NCI-H1436 (cell line): ENCODE measurements at places on chromosomes 1 and 21.

- no peak for DNase-seq
Observed at GRCh38 chr1:45824607-45825006, 21.2 kb downstream of the MAST2 start.

- DNase-seq: no peak
Observed at GRCh38 chr1:211637066-211637465, 38.4 kb downstream of the NEK2 start.

DNA sequence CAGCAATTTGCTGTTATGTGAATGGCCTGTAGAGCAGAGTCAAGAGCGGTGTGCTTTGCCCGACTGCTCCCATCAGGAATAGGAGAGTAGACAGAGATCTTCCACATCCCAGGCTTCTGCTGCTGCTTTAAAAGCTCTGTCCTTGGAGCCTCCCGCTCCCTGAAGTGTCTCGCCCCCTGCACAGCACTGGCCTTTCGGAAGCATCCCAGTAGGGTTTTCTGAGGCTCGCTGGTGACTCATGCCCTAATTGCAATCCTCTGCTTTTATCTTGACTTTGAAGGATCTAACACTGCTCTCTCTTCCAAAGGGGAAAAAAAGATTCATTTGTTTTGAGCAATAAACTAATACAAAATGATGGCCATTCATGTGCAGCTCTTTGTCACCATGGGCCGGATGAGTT, 13.3 kb upstream of the CD101 start:
- DNase-seq: no peak

DNA sequence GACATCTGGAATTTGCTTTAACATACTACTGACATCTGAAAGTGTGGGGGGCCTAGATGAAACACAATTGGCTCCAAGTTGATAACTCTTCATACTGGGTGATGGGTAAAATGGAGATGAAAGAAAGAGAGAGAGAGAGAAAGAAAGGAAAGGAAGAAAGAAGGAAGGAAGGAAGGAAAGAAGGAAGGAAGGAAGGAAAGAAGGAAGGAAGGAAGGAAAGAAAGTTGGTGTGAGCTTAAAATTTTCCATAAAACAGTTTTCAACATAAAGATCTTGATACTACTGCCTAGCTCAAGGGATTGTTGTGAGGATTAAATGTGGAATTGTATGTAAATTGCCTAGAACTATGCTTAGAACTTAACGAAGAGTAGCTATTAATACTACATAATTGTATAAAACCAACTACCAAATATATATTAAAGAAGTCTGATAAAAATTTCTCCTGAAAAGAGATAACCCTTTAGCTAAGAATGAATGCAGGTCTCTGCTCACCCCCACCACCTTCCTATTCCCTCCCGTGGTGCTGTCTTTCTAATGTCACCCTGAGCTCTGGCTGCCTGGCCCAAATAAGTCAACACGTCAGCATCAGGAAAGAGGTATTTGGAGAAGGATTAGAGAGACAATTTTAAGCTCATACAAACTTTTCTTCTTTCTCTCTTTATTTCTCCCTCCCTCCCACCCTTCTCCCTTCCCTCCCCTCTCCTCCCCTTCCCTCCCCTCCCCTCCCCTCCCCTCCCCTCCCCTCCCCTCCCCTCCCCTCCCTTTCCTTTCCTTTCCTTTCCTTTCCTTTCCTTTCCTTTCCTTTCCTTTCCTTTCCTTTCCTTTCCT, 89.3 kb upstream of the SGIP1 start:
- no peak for DNase-seq

- DNase-seq: no peak
Observed at GRCh38 chr1:229437443-229437842, 3.5 kb upstream of the ACTA1 start.

DNA sequence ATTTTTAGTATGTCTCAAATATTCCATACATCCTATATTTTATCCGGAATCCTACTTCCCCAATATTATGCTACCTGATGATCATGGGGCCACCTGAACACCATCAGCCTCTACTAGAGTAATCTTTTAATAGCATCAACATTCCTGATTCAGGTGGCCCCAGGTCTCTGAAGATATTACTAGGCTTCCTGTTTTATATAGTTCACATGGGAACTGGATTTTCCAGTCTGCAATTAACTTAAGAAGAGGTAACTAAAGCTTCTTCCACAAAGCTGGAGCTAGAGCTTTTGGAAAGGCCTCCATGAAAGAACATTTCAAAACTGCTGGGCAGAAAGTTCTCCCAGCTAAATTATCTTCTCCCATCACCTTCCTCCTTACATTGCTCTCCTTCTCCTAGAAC, 72.3 kb upstream of the ADAM30 start:
- no peak for DNase-seq

- no peak for DNase-seq
Observed at GRCh38 chr21:15795533-15795932, 65.8 kb downstream of the USP25 start.

DNA sequence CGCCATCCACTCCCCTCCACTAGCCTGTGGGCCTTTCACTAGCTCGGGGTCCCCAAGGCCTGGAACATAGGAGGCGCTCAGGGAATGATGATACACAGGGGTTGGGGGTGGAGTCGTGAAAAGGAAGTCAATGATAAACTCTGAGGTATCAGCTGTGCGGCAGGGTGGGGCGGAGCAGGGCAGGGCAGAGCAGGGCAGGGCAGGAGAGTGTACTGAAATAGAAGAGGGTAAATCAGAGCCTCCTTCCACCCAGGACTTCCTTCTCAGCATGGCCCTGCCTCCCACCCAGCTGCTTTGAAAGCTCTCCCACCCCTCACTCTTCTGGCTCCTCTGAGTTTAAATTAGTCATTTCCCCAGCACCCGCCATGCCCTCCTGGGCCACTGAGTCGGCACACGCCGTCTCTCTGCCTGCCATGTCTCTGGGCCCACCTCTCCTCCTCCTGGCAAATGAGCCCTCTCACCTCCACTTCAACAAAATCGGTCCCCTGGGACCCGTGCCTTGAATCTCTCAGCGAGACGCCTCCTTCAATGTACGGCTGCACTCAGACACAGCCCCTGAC, 16.9 kb downstream of the CAPZB start:
- DNase-seq: peak; percentile 84

DNA sequence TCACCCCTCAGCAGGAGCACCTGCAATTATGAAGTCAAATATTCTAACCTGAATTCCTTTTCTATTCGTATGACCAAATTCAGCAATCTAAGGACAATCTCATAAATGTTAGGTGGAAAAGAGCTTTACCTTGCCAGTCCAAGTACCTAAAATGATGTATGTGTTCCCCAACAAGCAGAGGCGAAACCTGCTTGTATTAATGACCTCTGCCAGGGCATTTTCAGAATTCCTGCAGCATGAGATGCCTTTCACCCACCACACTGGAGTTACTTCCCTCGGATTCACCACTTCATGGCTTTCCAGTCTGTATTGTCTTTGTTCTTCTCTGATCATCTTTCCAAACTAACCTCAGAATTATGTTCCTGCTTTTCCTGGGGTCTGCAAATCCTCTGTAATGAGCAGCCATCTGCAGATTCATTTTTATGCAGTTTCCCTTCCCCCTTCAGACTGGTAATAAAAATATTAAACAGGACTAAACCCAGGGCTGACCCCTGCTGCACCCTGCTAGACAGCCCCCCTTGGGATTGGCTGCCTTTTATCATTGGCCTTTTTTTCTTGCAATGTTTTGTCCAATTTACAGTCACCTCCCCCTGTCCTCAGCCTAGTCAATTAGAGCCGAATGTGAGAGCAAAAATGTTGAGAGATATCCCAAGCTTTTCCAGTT, 26.6 kb upstream of the CASQ2 start:
- DNase-seq: no peak

- peak; percentile 61 for DNase-seq
Observed at GRCh38 chr1:99481391-99481996, 164.4 kb upstream of the PALMD start.

DNA sequence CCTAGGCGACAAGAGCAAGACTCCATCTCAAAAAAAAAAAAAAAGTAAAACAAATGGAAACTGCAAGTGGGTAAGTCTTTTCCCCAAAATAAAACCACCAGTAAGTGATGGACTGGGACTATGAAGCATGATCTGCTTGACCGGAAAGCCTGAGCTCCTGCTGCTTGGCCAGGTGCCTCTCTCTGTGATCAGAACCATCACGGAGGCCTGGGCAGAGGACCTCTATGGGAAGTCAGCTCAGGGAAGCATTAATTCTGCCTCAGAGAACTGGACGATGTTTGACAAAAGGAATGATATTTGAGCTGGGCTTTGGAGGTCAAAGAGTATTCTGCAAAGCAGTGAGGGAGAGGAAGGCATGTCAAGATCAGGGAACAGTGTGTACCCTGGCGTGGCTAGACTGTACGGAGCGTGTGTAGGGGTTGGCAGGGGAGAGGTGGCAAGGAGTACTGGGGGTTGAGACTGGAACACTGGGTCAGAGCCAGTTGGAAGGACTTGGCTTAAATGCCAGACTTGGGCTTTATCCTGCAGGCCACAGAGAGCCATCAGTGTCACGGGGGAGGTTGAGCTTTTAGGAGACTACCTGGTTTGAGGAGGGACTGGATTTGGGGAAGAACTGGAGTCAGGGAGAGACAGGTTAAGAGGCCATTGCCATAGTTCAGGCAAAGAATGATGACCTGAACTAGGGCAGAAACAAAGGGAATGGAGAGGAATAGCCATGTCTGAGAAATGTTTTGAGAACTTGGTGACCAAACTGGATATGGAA, 16.4 kb downstream of the ATP1A2 start:
- no peak for DNase-seq

DNA sequence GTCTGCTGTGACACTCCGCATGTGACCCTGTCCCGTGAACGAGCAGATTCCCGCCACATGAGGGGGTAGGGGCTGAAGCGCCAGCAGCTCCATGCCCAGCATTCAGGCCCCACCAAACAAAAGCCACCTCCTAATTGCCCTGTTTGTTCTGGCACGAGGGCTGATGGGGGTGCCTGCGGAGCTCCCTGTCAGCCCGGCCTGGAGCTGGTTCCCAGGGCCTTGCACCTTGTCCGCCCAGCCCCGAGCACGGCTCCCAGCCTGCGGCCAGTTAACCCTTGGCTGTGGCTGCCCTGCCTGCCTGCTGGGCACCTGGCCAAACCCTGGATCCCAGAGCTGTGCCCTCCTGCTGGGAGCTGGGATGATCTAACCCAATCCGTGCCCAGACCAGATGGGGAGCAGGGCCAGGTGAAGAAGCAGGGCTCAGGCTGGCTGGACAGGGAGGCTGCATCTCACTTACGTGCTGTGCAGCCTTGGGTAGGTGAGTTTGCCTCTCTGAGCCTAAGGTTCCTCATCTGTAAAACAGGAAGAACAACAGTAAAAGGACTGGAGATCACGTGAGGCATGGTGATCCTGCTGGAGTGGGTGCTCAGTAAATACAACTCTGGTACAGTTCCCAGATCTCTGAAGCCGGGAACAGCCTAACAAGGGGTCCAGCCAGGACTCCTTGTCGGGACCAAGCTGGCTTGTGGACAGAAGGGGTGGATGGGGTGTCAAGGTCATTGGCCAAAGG, 110.9 kb upstream of the IFFO2 start:
- DNase-seq: no peak

DNA sequence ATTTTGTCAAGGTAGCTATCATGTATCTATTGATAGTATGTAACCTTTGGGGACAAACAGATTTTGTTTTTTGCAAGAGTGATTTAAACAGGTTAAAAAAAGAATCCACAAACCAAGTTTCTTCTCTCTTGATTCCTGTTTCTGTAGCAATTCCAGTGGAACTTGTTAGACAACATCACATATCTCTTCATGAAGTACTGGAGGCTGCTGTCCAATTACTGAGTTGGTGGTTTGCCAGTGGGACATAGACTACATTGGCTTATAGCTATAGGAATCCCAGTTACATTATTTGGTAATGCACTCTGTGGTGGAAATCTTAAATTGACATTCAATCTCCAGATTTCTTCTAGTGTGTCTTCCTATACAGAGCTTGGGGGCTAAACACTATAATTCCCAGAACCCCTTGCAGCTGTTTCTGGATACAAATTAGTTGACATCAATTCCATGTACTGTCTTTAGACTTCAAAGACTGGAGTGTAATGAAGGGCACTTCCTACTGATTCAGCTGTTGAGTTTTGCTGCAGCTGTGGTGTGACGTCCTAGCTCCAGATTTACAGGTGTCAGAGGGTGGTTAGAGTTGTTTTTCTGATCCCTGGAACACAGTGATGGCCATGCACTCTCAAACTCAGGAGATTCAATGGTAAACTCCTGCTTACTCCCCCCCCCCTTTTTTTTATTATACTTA, 29.4 kb upstream of the GCLM start:
- DNase-seq: no peak

DNA sequence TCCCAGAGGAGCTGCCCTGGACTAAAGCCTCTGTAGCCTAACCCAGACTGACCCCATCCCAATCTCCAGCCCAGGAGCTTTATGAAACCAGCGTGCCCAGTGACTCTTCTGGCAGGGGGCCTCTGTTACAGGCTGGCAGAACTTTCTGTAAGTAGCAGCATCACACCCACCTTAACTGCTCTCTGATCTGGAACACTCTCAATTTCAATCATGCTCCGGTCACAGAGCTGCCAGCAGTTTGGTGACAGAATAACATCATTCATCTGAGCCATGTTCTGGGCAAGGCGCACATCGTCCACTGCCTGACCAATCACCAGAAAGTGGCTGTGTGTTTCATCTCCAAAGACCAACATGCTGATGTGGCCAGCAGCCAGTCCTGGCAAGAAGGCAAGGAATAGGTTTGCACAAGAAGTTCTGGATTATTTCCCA, 14.7 kb downstream of the ADCY10 start:
- no peak for DNase-seq

DNA sequence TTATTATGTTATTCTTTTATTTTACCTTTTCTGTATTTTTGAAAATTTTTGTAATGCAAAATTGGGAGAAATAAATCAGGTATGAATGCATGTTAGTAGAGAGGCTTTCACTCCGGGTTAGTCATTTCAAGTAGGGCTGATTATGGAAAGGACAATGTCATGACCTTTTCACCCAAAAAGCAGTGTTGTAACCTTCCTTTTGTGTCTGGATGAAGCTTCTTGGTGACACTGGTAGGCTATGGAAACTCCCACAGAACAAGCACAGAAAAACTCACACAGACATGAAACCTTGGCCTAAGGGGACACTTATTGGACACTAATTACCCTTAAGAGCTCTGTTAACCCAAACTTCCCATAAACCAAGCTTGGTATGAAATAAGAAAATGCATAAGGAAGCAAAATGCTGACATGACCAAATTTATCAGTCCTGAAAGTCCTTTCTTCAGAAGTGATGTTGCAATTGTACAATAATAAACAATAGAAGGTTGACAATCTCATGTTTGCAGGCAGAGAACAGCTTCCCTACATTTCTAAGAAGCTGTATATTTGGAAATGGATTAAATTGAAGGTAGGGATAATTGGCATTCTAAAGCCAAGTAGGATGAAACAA, 70.0 kb upstream of the KCNJ15 start:
- no peak for DNase-seq
